NCI-H2029 treated with DMSO at 0.1 percent for 48 hours (cell line): ENCODE measurements at places on chromosomes 4 and X.

GRCh38 chr4:80535551-80535950 is 200.0 kb downstream of the CFAP299 start:
- no peak for DNase-seq

GRCh38 chrX:37786624-37787422 is 7.0 kb downstream of the CYBB start:
- DNase-seq = no peak

- no peak for DNase-seq
These were observed 240.0 kb downstream of the GPC3 start for GRCh38 chrX:133745349-133745748.

- DNase-seq = no peak
These were observed 801 bp upstream of the ZC4H2 start for GRCh38 chrX:64977051-64977450.

DNA sequence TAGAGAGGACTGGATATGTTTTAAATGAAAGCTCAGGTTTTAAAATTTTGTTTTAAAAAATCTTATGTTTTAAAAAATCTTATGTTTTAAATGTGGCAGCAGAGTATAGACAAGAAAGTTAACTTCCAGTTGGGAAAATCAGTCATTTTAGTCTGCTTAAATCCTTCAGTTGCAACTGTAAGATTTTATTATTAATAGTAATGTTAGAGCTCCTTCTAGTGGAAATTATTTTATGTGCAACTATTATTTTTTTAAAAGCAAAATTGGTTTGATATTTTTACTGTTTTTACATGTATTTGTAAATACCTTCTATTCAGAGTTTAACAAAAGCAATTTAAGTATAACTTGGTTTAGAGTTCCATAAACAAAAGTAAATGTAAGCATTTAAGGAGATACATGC is 8.5 kb upstream of the NUDT6 start:
- peak; percentile 10 for DNase-seq

GRCh38 chrX:9724711-9725110 is 40.9 kb downstream of the GPR143 start:
- no peak for DNase-seq

DNA sequence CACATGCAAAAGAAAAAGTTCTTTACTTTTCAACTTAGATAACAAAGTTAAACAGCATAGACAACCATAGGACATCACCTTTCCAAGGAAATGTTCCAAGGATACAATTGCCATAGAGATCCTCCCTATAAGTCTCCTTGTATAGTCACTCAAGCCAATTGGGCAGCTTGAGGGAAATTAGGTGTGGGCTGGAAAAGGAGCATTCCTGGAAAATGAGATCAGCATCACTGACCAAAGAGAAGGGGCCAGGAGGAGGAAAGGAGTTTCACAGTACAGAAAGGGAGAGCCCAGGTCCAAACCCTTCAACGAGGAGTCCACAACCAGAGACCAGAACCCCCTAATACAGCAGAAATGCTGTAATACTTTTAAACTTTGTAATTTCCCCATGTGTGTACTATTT is 91.5 kb upstream of the PPARGC1A start:
- no peak for DNase-seq

- DNase-seq = no peak
These were observed 209.1 kb upstream of the FAT1 start for GRCh38 chr4:186932631-186933187.
